ENCODE measurements at places on chromosomes 6 and 20. TPM values are rescaled to one million over a fixed set of nuclear protein-coding genes. Genes with fewer than 3 reads are reported as not detected.

Gene HDGFL1
- total RNA-seq = not detected

Gene UBD
- total RNA-seq = not detected

Gene IL20RA
- total RNA-seq = 0.55 TPM

Gene ZBTB2
- total RNA-seq = 8.8 TPM

Gene CCN2
- 25.3 TPM for total RNA-seq

Gene LRP11
- 74.2 TPM for total RNA-seq

Gene DNAH8
- 0.09 TPM for total RNA-seq

Gene BANF2
- total RNA-seq = not detected

Gene CST5
- total RNA-seq = not detected

Gene CAP2
- 4.0 TPM for total RNA-seq

Gene CCM2L
- not detected for total RNA-seq

Gene CALHM6
- 2.3 TPM for total RNA-seq

Gene CNR1
- not detected for total RNA-seq

Gene TMEM151B
- total RNA-seq = not detected

All from smooth muscle cell of bladder (primary cell).